ENCODE measurements at places on chromosomes 1 and 21.

DNA sequence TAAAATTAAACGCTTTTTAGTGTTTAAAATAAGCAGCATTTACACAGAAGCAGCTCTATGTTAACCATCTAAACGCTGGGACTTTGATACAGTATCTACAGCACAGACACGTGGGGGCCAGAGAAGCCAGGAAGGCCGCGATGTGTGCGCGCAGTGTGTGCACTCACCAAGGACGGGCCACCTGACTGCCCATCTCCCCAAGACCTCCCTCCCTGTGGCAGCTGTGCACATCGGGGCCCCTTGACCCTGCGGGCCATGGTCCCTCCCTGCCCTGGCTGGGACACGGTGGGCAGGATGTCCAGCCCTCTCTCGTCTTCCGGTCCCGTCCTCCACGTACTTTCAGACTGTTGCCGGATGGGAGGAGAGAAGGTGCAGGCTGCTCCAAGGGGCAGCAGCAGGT is 4.2 kb downstream of the TAS1R3 start:
- no peak for DNase-seq

DNA sequence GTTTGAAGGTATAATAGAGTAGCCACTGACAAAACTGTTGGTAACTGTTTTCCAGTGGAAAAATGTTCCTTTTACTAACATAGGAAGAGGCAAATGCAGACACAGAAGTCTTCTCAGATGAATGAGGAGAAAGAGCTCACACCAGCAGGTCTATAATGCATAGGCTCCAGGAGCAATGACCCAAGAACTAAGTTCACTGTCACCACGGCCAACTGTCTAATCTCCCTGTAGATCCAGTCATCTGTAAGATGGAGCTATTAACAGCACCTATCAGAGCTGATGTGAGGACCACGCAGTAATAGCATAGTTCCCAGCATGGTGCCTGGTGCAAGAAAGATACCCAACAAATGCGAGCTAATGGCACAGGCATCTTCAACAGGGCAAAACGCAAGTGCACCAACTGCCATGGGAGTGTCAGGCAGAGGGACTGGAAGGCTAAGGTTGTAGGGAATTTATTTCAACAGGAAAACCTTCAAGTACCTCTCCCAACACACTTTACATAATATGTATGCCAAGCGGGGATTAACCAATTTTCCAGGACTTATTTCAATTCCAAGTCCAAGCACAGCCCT is 12.9 kb downstream of the GNB1 start:
- no peak for DNase-seq

- no peak for DNase-seq
These were observed 8.2 kb upstream of the MYOM3 start for GRCh38 chr1:24119859-24120756.

GRCh38 chr1:63730211-63730610 is 43.6 kb upstream of the ROR1 start:
- DNase-seq = no peak

DNA sequence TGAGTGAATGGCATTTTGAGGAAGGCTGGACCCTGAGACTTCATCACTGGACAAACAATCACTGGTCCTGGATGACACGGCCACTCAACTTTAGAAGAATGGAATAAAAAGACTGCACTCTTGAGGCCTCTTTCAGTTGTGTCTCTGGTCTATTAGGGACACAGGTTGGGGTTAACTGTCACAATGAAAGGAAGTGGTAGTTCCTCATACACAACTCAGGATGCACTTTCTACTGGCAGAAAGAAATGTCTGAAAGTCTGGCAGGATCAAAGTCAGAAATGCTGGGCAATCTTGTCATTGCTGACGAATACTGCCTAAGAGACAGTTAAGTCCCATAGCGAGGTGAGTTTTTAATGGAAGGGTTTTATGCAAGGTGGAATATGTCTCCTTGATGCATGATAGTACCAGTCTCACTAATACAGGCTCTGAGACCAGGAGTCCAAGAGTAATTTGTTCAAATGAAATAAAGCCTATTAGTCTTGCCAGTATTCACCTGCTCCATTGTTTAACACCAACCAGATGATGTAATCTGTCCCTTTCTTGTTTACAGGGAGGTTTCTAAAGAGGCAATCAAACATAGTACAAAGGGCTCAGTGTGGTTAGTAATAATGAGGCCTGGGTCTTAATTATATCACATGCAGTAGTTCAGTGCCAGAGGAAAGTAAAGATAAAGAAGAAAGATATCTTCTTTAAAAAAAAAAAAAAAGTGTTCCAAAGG is 11.2 kb upstream of the RRP15 start:
- no peak for DNase-seq

DNA sequence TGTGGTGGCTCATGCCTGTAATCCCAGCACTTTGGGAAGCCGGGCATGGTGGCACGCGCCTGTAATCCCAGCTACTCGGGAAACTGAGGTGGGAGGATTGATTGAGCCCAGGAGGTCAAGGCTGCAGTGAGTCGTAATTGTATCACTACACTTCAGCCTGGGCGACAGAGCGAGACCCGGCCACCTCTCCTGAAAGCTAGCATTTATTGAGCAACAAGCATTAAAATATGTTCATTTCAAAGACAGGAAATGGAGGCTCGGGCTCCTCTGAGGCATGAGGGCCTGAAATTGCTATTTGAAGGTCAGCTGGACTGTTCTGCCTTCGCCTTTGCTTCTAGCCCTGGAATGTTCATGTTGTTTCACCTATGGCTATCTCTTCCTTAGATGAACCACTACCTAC is 34.5 kb downstream of the SPATA21 start:
- DNase-seq = no peak

- no peak for DNase-seq
These were observed 18.8 kb downstream of the ELF3 start for GRCh38 chr1:202029171-202029665.

DNA sequence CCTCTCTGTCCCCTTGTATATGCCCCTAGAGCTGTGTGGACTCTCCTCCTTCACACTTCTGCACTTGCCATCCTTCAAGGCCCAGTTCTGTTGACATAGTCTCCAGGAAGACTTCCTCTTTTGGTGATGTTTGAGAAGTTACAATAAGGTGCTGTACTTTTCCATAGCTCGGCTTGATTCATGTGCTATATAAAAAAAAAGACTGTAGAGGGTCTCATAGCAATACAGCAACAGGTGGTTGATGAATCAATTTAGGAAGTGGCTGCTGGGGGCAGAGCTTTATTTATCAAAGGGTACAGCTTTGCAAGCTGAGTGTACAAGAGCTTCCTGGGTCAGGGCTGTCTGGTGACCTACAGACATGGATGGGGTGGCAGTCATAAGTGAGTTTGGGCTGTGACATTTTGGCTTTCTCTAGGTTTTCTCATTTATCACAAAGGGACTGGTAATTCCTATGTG is 102.7 kb downstream of the RUNX1 start:
- DNase-seq = no peak

- no peak for DNase-seq
These were observed 95.5 kb upstream of the DPT start for GRCh38 chr1:168824418-168825065.

DNA sequence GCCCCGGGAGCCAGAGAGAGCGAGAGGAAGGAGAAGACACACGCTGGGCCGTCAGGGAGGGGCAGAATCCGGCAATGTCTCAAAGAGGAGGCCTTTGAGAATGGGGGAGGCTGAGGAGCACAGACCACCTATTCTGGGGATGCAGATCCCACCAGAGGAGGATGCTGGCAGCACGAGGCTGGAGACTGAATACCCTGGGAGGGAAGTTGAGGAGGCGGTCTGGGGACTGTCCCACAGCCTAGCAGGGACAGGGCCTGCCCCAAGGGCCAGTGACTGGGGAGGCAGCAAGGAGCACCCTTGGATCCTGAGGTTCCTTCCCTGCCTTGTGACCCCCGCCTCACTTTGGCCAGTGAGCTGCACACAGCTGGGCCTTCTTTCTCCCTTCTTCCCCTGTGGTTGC is 49.2 kb downstream of the SLC37A1 start:
- DNase-seq = no peak

- DNase-seq = no peak
These were observed 22.2 kb downstream of the PADI3 start for GRCh38 chr1:17270891-17271765.

DNA sequence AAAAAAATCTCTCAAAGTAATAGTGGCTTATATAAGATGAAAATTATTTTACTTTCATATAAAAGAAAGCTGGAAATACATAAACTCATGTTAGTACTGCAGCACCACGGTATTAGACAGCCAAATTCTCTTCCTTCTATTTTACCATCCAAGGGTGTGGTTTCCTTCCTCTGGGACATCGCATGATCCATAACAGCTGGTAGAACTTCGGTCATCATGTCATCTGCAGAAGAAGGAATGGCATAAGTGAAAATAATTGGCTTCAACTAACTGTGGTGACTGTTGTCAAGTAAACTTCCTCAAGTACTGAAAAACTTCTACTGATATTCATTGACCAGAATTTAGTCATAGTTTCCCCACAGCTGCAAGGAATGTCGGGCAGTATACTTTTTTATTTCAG is 28.3 kb upstream of the IFI44L start:
- no peak for DNase-seq

- no peak for DNase-seq
These were observed at the start of gene CA14 for GRCh38 chr1:150257624-150258585. CA14 (plus strand) TSS chr1:150257774; CDS start chr1:150258129, 355 bp downstream.

- no peak for DNase-seq
These were observed 23.6 kb downstream of the HTR6 start for GRCh38 chr1:19688041-19688842.

- no peak for DNase-seq
These were observed 97.3 kb downstream of the TTLL7 start for GRCh38 chr1:83901547-83902155.

GRCh38 chr1:41880261-41880660 is 38.5 kb downstream of the HIVEP3 start:
- no peak for DNase-seq

DNA sequence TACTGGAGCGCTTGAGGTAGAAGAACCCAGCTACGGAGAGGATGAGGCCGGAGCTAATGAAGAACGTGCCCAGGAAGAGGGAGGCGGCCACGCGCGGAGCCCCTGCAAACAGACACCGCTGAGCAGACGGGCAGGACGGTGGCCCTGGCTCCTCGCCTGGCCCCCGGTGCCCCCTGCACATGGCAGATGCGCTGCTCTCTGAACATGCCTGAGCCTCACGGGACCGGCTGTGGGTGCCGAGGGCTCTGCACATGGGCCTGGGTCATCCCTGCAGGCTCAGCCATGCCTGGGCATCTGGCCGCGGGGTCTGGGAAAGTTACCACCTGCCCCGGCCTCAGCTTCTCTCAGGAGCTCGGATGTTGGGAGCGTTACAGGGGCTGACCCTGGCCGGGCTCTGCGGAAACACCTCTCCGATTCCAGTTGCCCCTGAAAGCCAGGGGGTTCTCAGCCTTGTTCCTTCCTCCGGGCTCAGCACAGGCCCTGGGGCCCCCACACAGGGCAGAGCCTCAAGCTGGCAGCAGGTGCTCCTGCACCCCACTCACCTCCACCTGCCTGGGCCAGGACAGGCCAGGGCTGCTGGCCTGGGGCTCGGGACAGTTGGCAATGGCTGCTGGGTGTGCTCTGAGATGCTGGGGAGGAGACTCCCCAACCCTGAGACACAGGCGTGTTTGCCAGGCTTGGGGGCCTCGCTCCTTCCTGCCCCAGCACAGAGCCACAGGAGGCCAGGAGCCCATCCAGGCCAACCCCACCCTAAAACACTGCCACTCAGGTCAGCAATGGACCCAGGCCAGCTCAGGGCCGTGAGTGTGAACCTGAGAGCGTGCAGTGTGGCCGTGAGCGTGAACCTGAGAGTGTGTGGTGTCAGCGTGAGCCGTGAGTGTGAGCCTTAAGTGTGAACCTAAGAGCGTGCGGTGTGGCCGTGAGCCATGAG is 12.1 kb upstream of the RNF223 start:
- DNase-seq = peak; percentile 81

DNA sequence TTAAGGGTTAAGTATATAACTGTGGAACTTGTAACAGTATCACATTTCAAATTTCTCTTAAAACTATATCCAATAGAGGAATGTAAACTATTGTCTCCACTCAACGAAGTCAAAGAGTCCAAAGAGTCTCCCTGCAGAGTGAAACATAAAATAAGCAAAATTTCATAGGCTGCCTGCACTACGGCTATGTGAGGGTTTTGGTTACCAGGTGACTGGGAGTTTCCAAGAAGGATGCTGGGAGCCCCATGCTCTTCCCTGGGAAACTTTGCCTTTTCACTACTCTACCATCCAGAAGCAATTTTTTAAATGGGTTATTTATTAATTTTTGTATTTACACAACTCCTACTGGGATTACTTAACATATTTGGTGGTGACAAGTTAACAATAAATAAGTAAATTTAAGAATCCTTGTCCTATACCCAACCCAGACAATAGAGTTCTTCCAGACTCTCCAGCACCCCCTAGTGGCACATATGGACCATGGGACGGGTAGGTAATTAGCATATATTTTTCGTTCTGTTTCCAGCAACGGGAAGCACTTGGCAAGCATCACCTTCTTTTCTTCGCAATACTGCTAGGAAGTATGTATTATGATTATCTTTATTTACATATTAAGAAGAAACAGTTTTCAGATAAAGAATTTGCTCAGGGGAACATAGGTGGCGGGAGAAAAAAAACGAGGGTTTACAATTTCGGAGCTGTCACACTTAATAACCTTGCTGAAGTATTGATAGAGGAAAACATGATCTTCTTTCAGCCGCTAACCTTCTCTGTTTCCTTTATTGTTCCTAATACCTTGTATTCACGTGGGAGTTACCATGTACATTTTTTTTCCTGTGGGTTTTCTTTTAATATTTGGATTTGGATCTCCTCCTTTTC is 3.5 kb downstream of the FMO2 start:
- DNase-seq = no peak

DNA sequence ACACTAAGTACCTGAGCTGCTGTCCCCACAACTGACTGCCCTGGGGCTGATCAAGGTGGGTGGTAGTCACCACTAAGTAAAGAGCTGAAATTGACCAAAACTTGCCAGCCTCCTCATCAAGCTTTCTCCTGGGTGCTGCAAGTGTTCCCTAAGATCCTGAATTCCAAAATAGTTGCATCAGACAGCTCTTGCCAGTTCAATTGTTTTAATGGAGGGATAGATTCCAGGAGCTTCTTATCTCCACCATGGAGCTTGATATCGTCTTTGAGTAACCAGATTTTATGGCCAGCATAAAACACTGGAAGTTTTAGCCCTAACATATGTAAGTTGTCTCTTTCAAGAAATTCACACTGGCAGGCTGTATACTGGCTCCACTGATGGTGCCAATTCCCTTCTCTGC is 90.3 kb downstream of the NID1 start:
- DNase-seq = no peak

GRCh38 chr1:43452789-43453441 is 816 bp downstream of the HYI start:
- peak; percentile 86 for DNase-seq

DNA sequence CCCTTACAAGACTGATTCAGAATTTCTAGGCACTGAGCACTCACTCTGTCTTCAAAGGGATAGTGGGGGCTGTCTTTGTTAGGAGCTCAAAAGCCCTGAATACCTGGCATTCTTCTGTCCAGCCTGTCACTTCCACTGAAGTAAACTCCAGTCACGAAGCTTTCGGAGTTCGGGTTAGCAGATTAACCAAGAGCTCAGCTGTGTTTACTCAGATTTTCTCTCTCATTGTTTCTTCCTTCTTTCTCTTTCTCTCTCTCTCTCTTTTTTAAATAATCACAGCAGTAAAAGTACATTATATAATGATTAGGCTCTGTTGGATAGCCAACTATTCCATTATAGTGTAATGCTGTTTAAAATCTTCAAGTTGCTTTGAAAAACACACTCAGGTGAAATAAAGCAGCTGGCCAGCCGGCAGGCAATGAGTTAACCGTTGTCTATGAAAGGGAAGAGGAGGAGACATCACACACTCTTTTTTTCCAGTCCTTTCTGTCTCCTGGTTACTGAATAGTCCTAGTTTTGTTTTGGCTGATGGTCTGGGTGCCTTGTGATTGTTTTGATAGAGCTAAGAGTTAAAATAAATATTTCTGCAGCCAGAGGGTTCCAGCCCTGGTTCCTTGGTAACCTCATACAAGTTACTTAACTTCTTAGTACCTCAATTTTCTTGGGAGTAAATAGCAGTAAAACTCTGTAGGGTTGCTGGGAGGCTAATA is 89.8 kb downstream of the ADSS2 start:
- DNase-seq = no peak

All from lower leg skin (tissue), 4 donors.